ENCODE measurements at places on chromosomes 7 and 10.

GRCh38 chr7:108308903-108309302, 147.3 kb downstream of the NRCAM start:
- peak; percentile 76 for DNase-seq

GRCh38 chr7:43656997-43657396, 72.3 kb downstream of the COA1 start:
- DNase-seq: no peak

- DNase-seq: peak; percentile 69
Observed at GRCh38 chr10:71302874-71303568, 16.0 kb upstream of the SLC29A3 start.

- DNase-seq: no peak
Observed at GRCh38 chr10:954396-954795, 22.9 kb upstream of the LARP4B start.

DNA sequence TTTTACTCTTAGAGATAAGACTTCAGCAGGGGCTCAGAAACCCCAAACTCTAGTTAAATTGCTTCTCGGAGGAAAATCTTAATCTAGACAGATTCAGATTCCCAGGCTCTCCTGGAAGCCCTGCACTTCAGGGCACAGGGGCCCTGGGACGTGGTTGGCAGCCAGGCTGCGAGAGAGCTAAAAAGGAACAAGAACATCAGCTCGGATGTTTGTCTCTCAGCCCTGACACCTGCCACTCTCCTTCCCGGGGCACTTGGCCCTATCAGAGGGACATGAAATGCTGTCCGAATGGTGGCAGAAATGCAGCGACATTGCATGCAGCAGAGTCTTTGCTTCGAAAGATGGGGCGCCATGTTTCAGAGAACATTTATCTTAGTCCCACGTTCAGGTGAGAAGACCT, 166.8 kb downstream of the CCDC3 start:
- DNase-seq: no peak

DNA sequence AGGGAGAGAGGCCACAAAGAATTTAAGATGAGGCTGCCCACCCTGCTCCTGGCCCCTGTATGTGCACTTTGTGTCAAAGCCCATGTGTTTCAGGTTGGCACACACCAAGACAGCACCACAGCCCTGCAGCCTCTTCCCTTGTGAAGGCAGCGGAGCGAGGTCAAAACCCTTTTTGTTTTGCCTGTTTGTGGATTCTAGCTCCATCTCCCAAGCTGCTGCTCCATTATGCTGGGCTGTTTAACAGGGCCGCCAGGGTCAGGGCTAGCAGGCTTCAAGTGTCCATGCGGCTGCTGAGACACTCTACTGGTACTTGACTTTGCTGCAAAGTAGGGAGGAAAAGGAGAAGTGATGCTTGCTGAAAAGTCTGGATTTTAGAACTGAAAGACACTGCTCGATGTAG, 142.3 kb upstream of the EFCAB10 start:
- no peak for DNase-seq

DNA sequence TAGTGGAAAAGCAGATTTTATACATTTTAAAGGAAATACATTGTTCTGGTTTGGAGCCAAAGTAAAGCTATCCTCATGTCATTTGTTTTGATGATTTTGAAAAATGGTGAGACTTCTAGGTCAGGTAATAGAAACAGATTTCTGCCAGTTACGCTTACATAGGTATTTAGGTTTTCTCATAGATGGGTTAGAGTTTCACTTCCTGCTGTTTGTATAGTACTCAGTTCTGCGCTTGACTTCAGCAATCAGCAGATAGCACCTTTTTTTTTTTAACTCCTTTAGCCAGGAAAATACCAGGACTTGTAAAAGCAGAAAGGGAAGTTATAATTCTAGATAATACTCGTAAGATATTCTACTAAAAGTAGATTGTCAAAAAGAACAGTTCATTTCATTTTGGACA, 209.8 kb upstream of the POM121L12 start:
- no peak for DNase-seq

Measured in GM23248 (cell line).